ENCODE measurements at places on chromosomes 3 and 15.

DNA sequence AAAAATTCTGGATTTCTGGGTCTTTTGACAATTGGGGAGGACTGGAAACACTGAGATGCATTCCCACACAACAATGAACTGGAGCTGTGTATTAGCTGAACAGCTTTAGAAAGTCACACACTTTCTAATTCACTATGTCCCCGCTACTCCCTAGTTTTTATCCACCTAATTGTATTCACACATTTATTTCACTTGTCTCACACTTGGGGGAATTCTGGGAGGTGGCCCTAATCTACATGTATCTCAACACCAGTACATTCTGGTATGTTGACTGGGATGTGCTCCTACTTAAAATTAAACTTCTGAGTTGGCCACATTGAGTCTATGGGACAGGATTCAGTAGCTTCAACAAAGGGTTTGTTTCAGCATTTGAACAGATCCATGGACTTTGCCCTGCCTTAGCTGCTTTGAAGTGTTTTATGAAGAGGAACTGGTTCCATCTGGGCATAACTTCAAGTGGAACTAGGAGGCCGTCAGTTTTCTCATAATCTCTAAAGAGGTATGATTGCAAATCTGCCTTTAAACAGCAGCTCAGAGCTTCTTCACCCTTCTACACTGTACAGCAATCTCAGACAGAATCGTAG is 106.5 kb upstream of the CMC1 start:
- DNase-seq, result no peak

GRCh38 chr3:114393367-114394072 is 99.7 kb downstream of the TIGIT start:
- no peak for DNase-seq

DNA sequence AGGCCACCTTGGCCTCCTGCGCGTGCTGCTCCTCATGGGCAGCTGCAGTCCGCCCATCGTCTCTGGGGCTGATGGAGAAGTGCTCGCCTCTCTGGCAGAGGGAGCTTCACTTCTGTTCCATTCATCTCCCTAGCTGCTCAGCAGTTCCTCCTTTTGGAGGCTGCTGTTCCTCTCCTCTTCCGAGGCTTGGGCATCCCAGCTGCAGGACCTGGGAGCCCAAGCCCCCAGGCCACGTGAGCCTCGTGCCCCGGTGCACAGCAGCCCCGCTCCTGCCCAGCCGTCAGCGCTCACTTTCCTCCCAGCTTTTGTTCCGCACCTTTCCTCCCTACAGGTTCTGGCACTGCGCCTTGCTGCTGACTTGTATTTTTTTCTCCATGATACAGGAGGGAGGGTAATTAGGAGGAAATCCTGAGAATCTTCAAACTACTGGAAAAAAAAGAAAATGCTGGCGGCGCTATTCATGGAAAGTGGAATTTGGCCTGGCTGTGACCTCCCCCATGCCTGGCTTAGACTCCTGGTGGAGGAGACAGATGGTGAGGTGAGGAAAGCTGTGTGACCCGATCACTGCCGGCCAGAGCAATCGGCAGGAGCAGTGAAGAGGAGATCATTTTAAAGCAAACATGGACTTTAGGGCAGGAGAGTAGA is 210.1 kb downstream of the CHST2 start:
- DNase-seq, result no peak

GRCh38 chr15:98671060-98672008 is 23.0 kb downstream of the IGF1R start:
- DNase-seq, result no peak

DNA sequence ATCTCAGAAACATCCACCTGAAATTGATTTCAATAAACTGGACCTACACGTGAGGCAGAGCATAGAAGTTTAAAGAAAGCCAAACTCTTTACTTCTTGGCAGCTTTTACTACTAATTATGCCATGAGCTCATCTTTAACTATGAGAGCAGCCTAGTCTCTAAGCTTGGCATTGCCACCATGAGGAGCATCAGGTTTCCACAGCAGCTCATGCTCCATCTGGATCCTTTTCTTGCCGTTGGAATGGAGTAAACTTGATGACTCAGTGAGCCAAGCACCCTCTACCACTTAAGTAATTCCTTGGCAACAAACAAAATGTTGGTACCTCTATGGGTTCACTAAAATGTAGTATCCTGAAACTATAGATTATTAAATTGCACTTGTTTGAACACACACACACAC is 583.2 kb downstream of the EPHA3 start:
- DNase-seq, result no peak

DNA sequence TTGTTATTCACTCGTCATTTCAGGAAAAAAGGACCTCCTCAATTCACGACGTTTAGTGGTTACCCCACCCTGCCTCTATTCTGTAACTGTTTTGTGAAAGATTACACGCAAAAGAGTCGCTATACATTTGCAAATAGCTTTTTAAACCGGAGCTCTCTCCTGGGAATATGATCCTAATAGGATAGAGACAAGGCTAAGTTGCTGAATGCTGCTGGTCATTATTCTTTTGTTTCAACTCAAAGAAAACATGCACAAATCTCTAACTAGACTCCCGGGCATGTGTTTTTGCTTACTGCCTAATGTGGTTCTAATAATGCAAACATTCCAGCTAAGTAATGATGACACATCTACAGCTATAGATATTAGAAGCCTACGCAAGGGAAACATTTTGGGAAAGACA is 214.6 kb upstream of the MDFIC2 start:
- no peak for DNase-seq

DNA sequence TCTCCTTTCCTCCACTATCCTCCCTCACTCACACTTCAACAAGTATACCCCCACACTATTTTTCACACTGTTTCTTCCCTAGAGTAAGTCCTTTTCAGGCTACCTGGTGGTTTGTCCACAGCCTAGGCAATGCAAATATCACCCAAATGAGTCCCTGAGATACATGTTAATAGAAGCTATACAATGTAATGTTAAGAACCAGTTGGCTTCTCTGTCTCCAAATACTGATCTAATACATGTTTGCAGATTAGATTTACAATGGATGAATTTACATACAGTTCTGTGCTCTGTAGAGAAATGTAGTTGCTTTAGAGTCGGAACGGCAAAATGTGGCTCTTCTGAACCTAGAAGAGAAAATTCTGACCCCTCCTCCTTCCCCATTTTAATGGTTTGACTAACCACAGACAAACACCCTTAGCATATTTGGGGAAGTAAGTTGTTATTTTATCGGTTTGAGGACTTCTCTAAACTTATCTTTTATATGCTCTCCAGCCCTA is 63.6 kb upstream of the MBNL1 start:
- peak; percentile 48 for DNase-seq

DNA sequence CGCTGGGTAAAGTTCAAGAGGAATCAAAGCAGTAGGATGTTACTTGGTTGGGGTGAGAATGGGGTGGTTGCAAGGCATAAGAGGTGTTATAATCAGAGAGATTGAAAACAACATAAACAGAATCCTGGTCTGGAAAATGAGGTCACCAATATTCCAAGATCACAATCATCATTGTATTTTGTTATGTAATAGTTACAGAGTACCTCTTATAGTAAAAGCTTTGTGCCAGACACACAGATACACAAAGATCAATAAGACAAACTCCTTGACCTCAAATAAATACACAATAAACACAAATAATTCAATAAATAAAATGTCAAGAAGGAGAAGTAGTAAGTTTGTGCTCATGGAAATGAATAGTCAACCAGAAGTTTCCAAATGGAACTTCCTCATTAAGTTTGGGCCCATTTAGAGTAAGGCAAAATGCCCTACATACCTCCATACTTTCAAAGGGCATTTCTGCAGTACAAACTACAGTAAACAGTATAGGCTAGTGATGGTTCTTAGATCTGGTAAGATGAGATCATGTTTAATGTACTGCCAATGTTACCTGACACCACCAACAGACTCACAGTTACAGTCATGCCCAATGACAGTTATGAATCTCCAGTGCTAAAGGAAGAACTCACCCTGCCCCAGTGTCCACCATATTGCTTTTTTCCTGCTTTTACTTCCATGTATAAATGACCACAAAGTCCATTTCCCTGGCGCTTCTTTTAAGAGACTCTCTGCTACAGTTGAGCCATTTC is 93.4 kb downstream of the KCNMB2 start:
- no peak for DNase-seq

DNA sequence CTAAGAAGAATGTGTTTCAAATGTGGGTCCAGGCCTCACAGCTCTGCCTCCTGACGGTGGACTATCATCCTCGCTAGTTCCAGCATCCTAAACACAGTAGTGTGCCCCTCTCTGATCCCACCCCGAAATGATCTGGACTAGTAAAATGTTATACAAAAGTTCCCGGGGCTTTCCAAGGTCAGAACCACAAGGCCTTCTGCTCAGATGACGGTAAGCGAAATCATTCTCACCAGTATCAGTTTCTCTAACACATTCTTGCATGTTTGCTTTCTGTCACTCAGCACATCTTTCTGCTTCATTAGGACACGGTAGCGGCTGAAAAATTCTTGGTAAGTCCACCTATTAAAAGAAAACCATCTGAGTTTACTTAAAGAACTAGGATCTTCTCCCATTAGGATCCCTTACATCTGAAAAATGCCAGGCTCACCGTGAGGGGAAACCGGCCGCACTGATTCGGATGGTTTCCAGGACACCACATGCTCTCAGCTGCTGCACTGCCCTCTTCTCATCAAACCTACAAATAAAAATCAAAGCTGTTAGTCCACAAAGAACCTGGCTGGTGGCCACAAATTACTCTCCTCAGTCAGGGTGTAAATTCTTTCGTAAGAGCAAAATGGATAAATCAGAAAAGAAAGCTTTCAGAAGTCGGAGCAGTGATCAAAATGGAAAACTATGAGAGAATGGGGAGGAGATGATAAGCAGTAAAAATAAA is 83.9 kb upstream of the MYO5C start:
- peak; percentile 81 for DNase-seq

DNA sequence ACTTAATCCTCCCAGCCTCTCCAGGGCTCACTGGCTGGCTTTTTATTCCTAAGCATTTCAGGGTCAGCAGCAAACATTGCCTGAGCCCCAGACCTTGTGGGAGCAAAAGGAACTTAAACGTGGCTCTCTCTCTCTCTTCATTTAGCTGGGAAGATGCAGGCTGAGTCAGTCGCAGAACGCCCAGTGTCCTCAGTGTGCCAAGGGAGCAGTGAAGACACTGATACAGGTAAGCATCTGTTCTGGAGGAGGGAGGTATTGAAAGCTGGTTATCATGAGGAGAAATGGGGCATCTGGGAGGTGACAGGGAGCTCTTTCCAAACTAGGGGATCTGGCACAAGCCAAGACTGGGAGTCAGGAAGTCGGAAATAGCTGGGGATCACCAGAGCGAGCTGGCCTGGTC is 4.3 kb downstream of the RHOV start:
- DNase-seq, result no peak

DNA sequence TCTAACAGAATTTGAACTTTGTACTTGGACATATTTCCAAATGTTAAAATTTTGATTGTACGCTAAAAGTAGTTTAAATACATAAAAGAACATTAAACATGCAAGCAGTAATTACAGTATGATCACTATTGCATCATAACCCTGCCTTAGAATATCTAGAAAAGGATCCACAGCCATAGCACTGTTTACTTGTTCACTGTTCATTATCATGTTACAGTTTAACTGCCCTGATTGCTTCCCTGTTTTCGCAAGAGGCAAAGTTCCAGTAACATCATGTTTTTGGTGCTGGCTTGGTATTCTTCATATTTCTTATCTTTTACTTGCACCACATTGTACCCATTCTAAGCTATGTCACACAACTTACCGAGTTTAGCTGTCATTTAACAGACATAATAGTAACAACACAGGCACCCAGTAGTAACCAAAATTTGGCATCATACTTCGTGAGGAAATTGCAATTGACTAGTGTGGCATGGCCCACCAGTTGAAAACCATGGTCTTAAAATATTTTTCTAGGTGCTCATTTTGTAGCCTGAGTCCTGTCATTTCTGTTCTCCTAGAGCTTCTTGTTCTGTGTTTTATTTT is 13.3 kb upstream of the TMEM87A start:
- no peak for DNase-seq

GRCh38 chr15:87549860-87550259 is 706.7 kb downstream of the NTRK3 start:
- no peak for DNase-seq

- DNase-seq, result peak; percentile 72
These were observed 138.4 kb downstream of the PLCL2 start for GRCh38 chr3:17023006-17023664.

DNA sequence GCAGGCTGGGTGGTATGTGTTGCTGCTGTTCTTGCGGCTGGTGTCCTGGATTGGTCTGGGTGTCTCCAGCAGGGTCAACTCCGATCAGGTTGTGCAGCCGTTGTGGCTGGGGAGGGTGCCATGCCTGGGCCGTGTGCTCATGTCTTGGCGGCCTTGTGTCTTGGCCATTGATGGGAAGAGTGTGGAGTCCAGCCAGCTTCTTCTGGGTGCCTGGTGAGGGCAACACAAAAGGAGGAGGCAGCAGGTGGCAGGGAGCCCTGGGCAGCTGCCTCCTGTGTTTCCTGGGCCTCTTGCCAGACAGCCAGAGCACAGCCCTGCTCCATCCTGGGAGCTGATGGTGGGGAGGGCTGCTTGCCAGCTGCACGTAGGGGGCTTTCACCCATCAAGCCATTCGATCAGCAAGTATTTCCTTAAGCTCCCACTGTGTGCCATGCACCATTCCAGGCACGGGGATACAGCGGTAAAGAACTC is 4.3 kb downstream of the CHAC1 start:
- DNase-seq, result no peak

- no peak for DNase-seq
These were observed 507.4 kb downstream of the TAFA4 start for GRCh38 chr3:68424796-68425460.

- DNase-seq, result peak; percentile 23
These were observed 153.6 kb downstream of the AKAP13 start for GRCh38 chr15:85534031-85534430.

GRCh38 chr15:68682330-68682729 is 103.5 kb downstream of the CORO2B start:
- DNase-seq, result no peak

Measured in activated CD4-positive, alpha-beta T cell treated with anti-CD3 and anti-CD28 coated beads, Interleukin-2, amount 50 U/mL, for 16 hours (primary cell).